GM04504 (cell line): ENCODE measurements at places on chromosomes 6 and 20.
A peak's percentile ranks its signal among the peaks of the same experiment; 100 is the strongest.

- DNase-seq, result no peak
Measured at GRCh38 chr20:57633945-57634491, 13.8 kb upstream of the ZBP1 start.

DNA sequence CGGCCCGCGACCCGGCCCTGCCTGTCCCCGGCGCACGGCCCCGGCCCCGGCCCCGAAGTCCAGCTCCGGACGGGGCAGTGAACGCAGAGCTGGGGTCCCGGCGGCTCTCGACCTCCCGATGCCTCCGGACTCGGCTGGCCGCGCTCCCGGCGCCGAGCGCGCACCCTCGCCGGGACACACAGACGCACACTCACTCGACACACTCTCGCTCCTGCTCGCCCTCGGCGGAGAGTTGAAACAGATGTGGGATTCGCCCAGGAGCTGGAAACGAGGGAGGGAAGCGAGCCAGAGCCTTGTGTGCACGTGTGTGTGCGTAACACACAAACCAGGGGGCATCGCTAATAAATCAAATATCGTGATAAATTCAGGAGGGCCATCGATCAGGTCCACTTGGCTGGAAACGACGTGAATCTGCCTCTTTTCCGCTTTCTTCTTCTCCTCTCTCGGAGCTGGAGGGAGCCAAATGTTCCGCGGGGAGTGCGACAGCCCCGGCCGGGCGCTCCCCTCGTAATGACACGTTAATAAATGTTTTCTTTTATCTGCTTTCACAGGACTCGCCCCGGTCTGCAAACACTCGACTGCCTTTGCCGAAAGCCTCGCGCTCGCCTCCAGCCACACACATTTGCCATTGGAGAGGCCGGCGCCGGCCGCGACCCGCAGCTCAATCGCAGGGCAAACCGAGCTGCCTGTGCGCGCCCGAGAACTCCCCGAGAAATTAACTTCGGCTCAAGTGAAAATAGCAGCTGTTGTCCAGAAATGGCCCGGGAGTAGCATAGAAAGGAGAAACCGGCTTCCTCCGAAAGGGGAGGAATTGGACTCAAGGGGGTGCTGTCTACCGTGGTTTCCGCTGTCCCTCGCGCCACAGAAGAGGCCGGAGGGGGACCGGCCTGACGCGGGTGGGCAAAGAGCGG lies 828 bp upstream of the SULF2 start:
- DNase-seq, result peak; percentile 65

GRCh38 chr20:24587384-24588046 lies 118.1 kb downstream of the SYNDIG1 start:
- no peak for DNase-seq

DNA sequence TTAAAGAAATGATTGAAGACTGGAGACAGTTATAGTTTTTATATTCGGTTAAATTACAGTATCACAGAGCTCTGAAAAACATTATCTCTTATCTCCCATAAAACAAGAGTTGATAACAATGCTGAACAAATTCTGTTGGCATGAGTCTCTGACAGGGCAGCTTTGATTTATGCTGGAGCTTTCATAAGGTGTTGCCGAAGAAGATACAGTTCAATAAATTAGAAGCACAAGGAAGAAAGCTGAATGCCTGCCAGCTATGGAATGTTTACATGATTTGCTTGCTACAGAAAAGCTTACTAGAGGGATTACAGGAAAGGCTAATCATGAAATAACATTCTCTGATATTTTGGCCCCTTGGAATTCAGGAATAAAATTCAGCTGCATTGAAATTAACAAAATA lies 431.9 kb upstream of the GJE1 start:
- DNase-seq, result no peak

DNA sequence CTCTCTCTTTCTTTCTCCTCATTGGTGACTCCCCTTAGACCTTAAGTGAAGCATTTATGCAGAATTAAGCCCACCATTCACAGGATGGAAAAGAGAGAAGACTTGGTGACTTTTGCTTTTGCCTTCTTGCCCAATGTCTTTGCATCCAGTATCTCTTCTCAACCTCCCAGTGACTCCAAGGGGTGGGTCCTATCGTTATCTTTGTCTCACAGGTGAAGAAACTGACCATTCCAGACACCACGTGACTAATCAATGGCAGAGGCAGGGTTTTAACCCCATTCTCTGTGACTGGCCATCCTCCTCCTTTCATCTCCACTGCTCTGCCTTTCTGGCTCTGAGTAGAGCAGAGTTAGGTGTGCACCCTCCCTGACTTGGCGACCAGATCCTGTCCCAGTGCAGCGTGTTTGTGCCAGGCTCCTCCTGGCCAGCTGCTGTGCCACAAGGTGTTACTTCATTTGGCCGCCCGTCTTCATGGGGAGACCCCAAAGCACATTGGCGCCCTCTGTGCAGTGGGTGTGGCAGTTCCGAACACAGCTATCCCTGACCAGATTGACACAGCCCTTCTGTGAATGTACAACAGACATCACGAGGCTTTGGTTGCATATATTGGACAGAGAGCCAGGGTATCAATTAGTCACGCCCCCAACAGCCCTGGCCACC lies 501.3 kb downstream of the CD83 start:
- no peak for DNase-seq

DNA sequence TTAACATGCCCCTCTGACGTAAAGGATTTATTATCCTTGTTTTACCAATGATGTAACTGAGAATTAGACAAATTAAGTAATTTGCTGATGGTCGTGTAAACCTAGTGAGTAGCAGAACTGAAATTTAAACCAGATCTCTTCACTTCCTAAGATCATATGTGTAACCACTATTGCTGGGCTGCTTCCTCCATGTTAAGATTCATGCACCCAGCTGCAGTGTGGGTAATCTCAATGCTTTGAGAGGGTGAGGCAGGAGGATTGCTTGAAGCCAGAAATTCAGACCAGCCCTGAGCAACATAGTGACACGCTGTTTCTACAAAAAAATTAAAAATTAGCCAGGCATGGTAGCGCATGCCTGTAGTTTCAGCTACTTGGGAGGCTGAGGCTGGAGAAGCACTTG lies 97.9 kb downstream of the L3MBTL3 start:
- DNase-seq, result no peak

DNA sequence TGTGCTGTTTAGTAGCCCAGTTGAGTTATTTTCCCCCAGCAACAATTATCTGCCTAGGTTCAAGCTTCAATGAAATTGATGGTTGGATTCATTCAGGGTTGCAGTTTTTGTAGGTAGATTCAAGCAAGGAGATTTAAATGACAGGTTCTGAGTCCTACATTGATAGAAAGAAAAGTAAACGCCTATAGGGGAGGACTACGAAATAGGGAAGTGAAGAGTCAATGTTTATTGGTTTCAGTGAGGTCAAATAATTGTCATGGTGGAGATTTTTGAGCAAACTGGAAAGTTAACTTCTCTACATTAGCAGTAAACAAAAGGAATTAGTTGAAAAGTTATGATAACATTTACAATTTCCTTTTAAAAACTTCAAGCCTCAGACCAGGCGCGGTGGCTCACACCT lies 734 bp upstream of the WFDC13 start:
- DNase-seq, result no peak
